Right lobe of liver (tissue), 6 donors: ENCODE measurements at places on chromosomes 2 and 18.

GRCh38 chr2:217990791-217991465 is 11.9 kb downstream of the TNS1 start:
- DNase-seq = no peak

DNA sequence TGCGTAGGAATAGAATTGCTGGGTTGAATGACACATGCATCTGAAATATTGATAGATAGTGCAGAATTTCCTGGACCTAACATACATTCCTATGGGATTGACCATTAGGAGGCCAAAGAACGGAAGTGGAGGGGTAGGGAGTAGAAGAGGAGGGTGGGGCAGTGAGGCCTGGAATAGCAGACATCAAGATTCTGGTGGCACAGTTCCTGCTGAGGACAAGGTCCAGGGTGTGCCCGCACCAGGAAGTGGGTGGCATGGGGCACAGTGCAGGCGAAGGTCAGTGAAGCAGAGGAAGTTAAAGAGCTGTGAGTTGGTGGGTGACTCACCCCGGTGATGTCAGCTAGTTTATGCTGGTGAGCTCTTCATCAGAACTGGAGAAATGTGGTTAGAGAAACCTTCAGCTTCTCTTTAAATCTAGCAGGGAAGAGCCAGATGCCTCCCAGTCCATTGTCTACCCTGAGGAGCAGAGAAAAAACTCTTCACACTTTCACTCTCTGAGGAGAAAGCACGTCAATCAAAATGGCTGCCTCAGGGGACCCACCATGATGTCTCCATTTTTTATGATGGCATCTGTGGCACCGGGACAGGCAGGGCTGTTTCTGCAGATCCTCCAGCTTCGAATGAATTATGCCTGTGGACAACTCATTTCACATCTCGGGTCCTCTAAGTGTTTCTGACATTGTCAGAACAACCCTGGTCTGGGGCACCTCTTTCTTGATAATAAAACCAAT is 55.9 kb upstream of the CTLA4 start:
- peak; percentile 61 for DNase-seq

GRCh38 chr2:24123195-24123921 is at the start of the genes FAM228B and PFN4:
TSS of gene FAM228B (plus strand) at chr2:24123469. CDS start at chr2:24124362, 893 bp downstream.
TSS of gene PFN4 (minus strand) at chr2:24123334. CDS start at chr2:24122535, 799 bp downstream.
- DNase-seq = peak; percentile 91

DNA sequence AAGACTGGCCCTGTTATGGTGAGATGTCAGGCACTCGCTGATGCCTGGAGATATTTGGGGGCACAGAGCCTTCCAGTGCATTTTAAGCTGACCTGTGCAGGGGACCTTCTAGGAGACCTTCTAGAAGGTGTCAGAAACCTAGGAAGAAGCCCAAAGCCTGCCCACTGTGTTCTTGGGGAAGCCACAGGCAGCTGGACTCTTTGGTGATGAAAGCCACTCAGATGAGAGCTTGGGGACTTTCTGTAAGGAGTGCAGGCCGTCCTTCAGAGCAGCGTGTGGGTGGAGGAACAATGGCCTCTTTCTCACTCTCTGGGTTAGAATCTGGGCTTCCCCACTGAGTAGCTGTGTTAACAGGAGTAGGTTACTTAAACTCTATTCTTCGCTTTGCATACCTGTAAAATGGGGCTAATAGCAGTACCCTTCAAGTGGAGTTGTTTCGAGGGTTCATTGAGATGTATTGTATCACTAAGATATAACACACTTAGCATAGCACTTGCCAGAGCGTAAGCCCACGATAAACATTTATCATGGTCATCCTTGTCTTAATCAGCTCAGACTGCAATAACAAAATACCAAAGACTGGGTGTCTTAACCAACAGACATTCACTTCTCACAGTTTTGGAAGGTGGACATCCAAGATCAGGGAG is 322.3 kb upstream of the EPAS1 start:
- DNase-seq = no peak

DNA sequence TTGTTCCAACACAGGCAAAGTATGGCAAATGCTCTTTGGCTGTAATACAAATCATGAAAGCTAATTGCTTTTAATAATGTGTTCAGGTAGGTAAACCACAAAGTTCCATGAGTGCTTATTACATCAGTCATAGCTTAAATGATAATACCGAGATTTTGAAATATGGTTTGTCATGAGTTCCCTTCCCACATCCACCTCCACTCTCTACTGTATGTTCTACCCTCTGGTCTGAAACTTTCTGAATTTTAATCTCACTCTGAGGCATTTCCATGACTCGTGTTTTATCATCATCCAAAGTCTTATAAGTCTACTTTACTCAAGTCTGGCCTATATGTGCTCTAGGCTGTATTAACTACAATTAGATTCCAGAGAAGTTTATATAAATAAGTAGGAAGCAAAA is 354.8 kb downstream of the AKAIN1 start:
- DNase-seq = no peak

- DNase-seq = no peak
Measured at GRCh38 chr18:3162181-3162580, 57.6 kb downstream of the MYOM1 start.

DNA sequence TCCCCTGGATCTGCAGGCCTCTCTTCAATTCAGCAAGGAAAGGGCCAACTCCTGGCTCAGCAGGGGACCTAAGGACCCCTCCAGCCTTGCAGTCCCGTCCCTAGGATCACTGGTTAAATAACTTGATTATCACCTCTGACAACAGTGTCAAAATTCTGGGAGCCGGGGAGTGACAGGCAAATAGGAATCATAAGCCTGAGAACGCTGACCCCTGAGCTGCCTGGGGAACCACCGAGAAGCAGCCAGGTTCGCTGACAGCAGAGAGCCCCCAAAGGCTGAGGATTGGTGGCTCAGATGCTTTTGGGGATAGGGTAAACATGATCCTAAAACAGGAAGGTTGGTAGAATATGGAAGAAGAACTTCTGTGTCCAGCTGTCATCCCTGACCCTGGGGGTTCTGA is 17.5 kb upstream of the TNS1 start:
- no peak for DNase-seq

DNA sequence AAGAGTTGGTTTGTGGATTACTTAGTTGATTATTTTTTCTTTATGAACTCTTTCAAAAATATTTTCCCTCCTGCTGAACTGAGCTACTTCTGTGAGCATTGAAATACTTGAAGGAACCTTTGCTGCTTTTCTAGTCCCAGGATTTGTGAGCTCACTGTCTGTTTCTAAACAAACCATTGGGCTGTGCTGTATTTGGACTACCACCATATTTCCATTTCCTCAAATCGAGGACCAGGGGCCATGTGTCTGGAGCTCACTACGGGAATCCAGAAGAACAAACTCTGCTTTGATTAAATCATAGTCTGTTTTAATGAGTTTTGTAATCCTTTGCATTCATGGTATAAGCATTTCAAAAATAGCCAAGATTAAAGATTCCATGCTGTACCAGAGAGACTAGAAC is 1.3 kb downstream of the MRPL33 start:
- no peak for DNase-seq

GRCh38 chr2:24304098-24304497 is 56.2 kb downstream of the ITSN2 start:
- peak; percentile 86 for DNase-seq
